ENCODE measurements at places on chromosomes 5 and 9.

DNA sequence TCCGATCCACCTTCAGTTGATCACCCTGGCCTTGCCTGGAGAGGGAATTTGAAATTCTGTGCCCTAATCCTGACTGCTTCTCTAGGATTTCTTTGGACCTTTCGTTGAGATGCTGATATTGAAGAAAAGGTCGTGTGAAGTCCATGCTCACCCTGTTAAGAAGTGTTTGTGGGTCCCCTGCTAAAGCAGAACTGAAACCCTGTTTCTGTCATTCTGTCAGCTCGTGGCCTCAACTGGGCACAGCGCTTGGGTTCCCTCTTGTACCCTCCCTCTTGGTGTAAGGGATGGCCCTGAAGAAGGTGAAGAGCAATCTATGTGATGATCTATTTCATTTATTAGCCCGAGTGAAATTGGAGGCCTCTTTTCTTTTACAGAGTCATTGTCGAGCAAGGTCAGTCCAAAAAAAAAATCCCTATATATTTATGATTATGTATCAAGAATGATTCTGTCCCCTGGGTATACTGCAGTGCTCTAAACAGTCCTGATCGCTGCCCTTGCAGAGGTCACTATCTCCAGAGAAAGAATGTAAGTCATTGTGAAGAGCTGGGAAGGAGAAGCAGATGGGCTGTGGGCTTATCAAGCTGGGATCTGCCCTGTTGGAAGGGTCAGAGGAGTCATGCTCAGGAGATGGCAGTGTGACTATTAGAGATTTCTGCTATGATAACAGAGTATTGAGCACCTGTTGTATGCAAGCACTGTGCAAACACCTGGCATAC is 56.1 kb downstream of the WWC1 start:
- no peak for DNase-seq

DNA sequence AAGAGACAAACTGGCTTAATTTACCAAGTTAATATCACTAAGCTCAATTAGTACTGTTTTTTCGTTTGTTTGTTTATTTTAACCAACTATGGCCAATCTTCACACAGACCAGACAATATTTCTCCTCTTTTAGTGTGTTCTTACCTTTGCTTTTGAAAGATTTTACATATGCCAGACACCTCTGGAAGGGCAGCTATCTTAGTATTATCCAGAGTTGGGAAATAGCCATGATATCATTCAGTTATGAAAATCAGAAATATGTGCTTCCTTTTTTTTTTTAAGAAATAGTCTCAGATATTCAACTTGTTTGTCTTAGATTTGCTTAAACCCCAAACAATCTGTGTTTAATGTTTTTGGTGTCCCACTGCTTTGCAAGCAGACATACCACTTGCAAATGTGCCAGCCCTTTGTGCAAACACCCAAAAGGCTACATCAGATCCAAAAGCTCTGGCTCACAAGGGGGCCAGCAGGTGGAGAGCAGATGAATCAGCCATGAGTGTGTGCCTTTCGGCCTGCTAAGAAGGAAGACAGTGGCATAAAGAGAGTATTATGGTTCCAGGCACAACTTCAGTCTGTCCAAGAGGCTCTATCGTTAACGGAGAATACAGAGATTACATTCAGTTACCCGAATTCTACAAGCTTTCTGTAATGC is 147.6 kb downstream of the EFNA5 start:
- DNase-seq = no peak

GRCh38 chr5:140205216-140205615 is 30.2 kb downstream of the CYSTM1 start:
- DNase-seq = no peak

GRCh38 chr9:87223392-87224246 is 274.0 kb upstream of the DAPK1 start:
- peak; percentile 38 for DNase-seq

DNA sequence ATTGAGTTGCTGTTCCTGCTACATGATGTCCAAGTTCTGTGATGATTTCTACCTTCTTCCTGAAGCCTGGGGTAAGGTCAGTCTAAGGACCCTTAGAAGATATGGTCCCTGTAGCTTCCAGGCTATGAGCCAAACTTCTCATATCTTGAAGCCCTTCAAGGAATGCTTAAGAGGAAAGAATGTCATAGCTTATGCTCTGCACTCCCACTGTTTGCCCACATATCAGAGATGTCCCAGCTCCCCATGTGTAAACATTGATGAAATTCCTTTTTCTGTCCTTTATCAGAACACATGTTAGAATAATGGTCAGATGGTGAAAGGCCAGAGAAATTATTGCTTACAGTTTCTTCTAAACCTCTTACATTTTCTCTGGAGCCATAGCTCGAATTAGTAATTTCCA is 41.4 kb upstream of the RUSC2 start:
- DNase-seq = no peak

GRCh38 chr9:121966706-121967105 is 126.4 kb downstream of the TTLL11 start:
- no peak for DNase-seq

- DNase-seq = no peak
Measured at GRCh38 chr9:112531666-112532282, 45.1 kb downstream of the KIAA1958 start.

DNA sequence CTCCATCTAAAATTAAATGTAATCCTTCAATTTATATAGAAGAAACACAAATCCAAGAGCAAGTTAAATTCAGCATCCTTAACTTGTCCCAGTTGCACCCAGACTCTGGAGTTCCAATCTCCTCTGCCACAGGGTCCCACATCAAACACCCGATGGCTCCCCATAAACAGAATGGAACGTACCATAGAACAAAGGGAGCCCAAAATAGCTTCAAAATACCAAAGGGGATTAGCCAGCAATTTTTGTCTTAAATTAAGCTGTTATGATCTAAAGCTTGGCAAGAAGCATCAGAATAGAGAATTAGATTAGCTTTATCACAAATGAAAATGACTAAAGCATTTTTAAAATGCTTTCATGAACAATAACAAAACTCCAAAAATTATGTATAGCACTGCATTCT is 112.8 kb downstream of the FANCC start:
- DNase-seq = no peak

DNA sequence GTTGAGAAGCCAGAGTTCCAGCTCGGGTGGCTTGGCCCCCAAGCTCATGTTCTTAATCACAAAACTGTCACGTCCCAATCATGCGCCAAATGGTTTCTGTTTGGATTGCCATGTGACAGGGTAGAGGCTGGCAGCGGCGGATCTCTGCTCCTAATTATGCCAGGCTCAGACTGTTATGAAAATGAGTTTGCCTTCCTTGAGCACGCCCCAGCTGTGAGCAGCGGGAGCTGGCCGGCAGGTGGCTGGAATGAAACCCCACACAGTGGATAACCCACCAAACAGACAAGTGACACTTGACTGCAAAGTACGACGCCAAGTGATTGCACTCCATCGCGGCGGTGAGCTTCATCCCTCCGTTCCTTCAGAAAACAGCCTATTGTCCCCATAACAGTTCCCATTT is 75.4 kb downstream of the CFAP77 start:
- no peak for DNase-seq

- DNase-seq = peak; percentile 56
Measured at GRCh38 chr9:108108852-108109448, 619.4 kb upstream of the KLF4 start.

GRCh38 chr9:126482361-126483044 is 131.2 kb upstream of the LMX1B start:
- no peak for DNase-seq

DNA sequence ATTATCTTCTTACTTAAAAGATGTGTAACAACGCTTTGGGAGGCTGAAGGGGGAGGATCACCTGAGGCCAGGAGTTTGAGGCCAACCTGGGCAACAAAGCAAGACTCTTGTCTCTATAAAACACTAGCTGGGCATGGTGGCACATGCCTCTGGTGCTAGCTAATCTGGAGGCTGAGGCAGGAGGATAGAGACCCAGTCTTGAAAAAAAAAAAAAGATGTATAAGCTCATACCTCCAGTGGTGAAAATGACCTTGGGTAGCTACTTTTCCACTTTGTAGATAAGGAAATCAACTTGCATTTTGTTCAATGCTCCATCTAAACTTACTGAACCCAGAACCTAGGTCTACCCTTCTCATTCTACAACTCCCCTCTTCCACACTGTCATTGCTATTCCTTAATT is 16.6 kb downstream of the ARRDC3 start:
- peak; percentile 33 for DNase-seq

DNA sequence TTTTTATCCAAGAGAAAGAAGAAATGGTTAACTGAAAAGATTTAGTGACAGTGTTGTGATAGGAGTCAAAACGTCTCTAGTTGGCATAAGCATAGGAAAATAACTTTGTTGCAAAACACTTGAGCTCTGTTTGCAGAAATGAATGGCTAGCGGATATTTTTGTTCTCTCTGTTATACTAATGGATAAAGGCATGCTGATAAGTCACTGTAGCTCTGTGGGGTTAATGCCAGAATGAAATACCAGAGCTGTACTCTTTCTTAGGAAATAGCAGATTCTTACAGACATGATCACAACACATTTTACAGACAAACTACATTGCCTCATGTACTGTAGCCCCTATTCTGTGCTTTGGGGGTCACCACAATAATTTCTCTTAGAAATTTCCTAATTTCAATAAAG is 202.8 kb downstream of the DMRTA1 start:
- DNase-seq = peak; percentile 64

GRCh38 chr5:71834601-71835000 is 115.5 kb downstream of the CARTPT start:
- DNase-seq = no peak

GRCh38 chr5:54638106-54638505 is 120.5 kb downstream of the SNX18 start:
- no peak for DNase-seq

DNA sequence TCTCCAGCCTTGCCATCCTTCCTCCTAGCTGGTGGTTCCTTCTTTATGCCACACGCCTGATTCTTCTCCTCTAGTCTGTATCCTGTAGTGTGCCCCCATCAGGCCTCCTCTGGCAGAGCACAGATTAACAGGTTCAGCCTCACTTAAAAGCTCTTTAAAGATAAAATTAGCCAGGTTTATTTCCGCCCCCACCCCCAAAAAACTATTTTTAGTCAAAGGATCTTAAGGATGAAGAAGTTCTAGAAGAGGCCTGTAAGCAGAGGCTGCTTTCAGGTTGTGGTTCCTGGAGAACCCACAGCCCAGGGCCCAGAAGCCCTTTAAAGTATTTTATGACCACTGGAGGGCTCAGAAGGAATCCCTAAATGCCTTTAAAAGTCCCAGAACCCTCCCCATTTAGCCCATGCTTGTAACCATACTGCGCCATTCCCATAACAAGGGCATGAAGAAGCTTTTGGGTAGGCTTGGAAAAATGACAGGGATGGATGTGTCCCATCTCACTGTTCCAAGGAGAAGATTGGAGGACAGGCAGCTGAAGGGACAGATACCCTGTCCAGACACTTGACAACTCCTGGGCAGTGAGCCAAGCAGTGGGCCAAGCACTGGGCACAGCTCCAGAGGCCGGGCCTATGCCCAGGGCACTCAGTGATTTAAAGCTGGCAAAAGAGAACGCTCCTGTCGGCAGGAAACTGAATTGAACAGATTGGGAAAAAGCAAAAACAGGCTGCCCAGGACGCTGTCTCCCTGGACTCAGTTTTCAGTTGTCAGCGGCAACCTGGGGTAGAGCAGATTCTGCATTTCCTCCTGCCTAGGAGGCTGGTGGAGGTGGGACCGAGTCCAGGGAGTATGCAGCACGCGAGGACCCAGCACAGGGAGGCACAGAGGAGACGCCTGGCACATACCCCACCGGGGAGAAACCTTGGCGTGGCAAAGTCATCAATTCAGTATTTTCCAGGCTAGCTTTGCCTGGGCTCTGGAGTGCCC is 106.3 kb upstream of the SSBP2 start:
- DNase-seq = no peak

DNA sequence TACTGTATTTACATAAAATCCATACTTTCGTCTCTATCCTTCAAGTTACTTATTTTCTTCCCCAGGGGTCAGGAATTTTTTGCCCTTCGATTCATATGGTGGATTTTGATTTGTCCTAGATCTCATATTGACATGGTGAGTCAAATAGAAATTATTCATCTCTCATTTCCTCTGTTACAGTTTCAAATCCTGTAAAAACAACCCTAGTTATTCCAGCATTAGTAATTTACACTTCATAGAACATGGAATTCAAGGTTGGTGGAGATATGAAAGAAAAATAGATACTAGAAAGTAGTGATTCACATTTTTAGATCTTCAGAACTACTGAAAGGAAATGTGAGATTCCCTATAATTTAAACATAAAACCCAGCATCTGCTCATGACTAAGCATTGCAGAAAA is 1331.0 kb upstream of the CDH9 start:
- DNase-seq = no peak

GRCh38 chr9:95090871-95091577 is 226.5 kb downstream of the FANCC start:
- no peak for DNase-seq

GRCh38 chr5:73630765-73631164 is 4.8 kb downstream of the ARHGEF28 start:
- DNase-seq = no peak

DNA sequence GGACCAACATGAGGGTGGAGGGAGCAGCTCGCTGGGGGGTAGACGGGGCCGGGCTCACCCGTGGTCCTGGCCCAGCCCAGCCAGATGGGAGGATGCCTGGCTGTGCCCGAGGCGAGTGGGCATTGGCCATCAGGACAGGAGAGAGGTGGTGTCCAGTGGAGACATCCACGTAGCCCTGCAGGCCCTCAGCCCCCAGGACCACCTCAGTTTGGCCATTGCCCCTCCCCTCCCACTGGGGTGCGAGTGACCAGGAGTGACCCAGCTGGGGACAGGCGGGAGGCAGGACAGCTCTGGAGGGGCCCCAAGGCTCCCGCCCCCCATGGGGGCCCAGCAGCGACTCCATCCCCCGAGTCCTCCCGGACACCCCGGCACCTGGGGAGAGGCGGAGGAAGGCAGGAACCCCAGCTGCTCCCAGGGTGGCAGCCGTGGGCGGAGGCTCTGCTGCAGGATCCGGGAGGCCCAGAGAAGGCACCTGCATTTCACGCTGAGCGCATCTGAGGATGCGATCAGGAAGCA is 8.3 kb downstream of the NOXA1 start:
- DNase-seq = no peak

- no peak for DNase-seq
Measured at GRCh38 chr5:162026803-162027202, 40.8 kb upstream of the GABRG2 start.

GRCh38 chr9:33661176-33661575 is 134.2 kb upstream of the PRSS3 start:
- DNase-seq = peak; percentile 17

DNA sequence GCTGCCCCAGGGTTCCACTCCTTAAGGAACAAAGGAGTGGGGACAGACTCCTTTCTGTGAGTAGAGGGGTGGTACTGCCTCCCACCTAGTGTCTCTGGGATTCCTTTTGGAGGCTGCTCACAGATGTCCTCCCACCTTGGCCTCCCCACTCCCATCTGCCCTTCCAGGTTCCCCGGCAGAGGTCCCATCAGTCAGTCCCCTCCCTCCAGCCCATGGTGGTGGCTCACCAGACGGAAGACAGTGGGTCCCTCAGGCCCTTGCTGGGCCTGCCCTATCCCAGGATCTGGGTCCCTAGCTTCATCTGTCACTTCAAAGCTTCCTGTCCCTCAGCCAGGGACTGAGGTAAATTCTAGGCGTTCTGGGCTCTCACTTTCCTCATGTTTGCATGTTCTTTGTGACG is 35.6 kb upstream of the NEK6 start:
- no peak for DNase-seq
